ENCODE measurements at places on chromosomes 1 and 21.

DNA sequence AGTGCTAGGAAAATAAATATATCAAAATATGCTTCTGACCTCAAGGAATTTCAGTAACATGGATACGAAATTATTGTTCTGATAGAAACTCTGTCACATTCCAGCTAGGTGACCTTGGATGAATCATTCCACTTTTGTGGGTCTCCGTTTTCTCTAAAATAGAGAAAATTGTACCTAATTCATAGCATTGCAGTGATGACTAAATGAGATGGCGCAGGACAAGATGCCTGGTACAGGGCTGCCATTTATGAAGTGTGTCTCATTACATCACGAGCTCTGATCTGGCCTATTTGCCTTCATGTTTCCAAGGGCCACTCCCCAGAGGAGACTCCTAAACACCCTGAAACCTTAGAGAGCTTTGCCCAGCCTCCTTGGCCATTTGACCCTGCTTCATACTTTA lies 480.0 kb upstream of the USP24 start:
- no peak for DNase-seq

DNA sequence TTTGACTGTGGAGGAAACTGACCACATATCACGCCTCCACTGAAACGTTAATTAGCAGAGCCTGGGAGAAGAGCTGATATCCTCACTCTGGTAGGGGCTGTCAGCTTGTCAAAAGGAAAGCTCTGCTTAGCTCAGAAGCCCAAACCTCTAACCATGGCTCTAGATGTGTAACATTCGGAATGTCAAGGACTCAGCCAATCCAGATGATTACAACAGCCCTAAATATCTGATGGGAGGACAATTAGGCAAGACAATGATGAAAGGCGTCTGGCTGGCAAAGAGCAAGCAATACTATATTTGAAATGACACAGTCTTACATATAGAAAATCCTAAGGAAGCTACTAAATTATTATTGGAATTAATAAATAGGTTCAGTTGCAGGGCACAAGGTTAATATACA lies 45.7 kb upstream of the COX20 start:
- DNase-seq: no peak

GRCh38 chr1:27555700-27556424 lies 48.1 kb downstream of the AHDC1 start:
- DNase-seq: no peak

- no peak for DNase-seq
Measured at GRCh38 chr1:75787524-75787923, 1.5 kb downstream of the RABGGTB start.

DNA sequence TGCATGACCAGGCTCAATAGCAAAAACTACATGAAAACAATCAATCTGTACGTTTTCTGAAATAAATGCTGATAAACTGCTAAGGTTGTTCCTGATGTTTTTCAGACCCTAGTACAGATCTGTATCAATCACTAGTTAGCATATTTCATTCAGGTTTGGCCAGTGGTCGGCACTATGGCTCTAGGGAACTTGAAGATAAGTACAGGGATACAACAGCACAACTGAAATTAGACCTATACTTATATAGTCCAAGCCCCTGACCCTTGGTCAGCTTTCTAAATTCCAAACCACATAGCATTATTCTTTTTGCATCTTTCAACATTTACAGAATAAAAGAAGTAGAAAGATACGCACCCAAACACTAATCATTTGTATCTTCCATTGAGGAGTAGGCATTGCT lies 142.7 kb downstream of the PLPPR4 start:
- DNase-seq: no peak

DNA sequence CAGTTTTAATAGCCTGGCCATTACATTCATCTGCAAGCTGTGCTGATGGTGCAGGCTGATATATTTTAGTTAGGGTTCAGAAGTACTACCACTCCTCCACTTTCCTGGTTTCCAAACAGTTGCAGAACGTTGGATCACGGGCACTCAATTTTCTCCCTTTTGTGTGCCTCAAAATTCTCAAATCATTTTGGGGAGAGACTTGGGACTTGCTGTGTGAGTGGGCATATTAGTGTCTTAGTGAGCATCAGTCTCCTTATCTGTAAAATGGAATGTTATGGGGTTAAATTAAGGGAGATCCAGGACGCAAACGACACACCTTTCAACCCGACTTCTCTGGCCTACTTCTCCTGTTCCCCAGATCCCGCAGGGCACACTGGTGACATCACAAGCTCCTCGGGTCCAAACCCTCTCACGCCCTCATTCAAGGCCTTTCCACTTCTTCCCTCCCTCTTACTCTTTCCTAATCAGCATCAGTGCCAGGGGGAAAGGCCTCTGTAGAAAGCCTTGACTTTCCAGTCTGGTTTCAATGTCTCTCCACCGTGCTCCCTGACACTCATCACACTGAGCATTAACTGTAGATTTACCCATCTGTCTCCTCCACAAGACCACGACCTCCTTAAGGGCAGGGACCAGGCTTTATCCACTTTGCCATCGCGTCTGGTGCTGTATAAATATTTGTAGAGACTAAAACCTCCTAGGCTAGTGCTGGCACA lies 1.2 kb downstream of the PIGP start:
- DNase-seq: peak; percentile 1

- DNase-seq: peak; percentile 62
Measured at GRCh38 chr1:14486401-14487201, 111.9 kb upstream of the KAZN start.

DNA sequence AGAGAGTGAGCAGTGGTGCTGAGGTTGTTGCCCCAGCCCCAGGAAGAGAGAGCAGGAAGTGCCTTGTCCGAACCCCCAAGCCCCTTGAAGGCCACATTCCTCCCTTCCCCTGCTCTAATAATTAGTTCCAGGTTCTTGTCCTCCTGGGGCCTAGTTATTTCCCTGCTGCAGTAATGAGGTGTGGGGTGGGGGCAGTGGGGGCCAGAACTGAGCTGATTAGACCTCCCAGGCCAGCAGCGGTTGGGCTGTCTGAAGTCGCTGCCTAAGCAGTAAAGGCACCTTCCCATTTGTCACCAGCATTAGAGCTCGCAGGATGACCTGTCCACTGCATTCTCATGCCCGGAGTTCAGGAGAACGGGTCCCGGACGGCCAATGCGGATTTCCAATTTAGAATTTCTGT lies 186.5 kb upstream of the CSF3R start:
- no peak for DNase-seq

Measured in RWPE1 (cell line).